ENCODE measurements at places on chromosomes 11 and 22. TPM values are rescaled to one million over a fixed set of nuclear protein-coding genes. Genes with fewer than 3 reads are reported as not detected.

DNA sequence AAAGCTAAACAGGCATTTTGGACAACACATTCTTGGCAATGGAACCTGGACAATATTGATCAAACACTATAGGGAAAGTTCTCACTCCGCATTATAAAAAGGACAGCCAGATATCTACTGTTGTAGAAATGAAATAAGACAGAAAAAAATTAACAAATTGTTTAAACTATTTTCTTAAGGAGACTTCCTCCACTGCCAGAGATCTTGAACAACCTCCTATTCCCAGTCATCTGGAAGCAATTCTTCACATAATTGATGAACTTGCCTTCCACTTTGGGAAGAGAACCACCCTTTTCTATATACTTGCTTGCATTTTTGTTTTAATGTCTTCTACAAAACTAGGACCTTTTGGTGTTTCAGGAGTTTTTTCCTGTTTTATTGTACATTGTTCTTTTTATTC lies 216.1 kb downstream of the CASP12 start:
- no peaks in the 10 kb centered on the region for H3K27me3 ChIP-seq
- no peaks in the 10 kb centered on the region for H3K36me3 ChIP-seq
- DNase-seq: no peak
- H3K4me1 ChIP-seq: no peaks in the 10 kb centered on the region

DNA sequence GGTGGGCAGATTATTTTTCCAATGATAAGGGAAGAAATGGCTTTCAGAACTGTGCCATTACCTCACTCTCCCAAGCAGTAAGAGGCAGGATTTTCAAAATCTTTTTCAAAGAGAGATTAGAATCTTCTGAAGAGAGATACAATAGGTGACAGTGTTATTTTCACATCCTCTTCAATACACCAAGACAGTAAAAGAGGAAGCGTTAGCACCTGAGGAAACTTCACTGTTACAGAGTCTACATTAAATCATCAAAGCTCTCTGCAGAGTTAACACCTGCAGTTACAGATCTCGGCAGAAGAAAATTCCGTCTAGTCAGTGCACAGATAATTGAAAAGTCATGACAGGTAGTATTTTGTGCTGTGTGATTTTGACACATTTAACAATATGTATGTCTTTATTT lies 144.9 kb downstream of the PGR start:
- H3K27ac ChIP-seq: no peak overlapping the region
- no peaks in the 10 kb centered on the region for H3K4me1 ChIP-seq
- no peak overlapping the region for H3K4me3 ChIP-seq
- H3K27me3 ChIP-seq: no peaks in the 10 kb centered on the region
- H3K36me3 ChIP-seq: peaks cover 4% of the 10 kb centered on the region
- no peak for DNase-seq

DNA sequence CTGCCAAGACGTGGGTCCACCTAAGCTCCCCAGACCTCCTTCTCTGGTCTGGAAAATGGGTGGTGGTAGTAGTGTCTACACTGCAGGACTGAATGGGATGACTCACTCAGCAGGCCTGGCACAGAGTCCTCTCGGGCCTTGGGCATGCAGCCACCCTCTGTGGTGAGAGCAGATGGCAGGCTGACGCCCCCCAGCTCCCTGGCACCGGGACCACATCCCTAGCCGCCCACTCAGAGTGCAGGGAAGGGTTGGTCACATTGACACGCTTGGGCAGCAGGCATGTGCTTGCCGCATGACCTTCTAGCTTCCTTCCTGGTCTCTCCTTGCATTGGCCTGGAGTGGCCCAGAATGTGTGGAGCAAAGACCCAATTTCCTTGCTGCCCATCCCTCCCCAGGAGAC lies 30.7 kb upstream of the PRODH start:
- no peak for DNase-seq
- no peaks in the 10 kb centered on the region for H3K36me3 ChIP-seq
- no peaks in the 10 kb centered on the region for H3K27me3 ChIP-seq
- H3K4me1 ChIP-seq: peaks cover 4% of the 10 kb centered on the region
- no peak overlapping the region for H3K4me3 ChIP-seq

Gene LRRC32
- total RNA-seq: 0.77 TPM

Gene CFAP300
- total RNA-seq: 6.4 TPM

Gene CHRNA10
- 3.0 TPM for total RNA-seq
